H9 (cell line): ENCODE measurements at places on chromosomes 3 and 15.

- DNase-seq: no peak
Observed at GRCh38 chr3:109385442-109386318, 48.3 kb upstream of the DPPA4 start.

GRCh38 chr3:12948371-12948770 is 107.0 kb upstream of the RPL32 start:
- DNase-seq: no peak

- no peak for DNase-seq
Observed at GRCh38 chr3:71461114-71461513, 122.4 kb downstream of the FOXP1 start.

- DNase-seq: peak; percentile 95
Observed at GRCh38 chr15:68650901-68651709, 72.3 kb downstream of the CORO2B start.

DNA sequence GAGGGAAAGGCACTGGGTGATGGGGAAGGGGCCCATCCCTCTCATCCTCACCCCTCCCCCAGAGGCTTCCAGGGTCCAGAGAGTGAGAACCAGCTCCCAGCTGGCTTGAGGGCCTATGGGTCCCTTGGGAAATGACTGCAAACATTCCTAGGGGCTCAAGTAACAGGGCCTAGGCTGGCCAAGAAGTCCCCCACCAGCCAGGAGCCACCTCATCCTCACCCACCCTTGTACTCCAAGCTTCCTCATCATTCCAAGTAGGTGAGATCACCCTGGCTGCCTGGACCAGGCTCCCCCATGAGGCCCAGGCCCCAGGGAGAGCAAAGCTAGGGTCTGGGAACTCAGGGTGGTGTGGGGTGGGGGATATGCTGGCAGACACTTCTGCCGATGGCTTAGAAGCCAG is 14.8 kb downstream of the LOXL1 start:
- DNase-seq: no peak

DNA sequence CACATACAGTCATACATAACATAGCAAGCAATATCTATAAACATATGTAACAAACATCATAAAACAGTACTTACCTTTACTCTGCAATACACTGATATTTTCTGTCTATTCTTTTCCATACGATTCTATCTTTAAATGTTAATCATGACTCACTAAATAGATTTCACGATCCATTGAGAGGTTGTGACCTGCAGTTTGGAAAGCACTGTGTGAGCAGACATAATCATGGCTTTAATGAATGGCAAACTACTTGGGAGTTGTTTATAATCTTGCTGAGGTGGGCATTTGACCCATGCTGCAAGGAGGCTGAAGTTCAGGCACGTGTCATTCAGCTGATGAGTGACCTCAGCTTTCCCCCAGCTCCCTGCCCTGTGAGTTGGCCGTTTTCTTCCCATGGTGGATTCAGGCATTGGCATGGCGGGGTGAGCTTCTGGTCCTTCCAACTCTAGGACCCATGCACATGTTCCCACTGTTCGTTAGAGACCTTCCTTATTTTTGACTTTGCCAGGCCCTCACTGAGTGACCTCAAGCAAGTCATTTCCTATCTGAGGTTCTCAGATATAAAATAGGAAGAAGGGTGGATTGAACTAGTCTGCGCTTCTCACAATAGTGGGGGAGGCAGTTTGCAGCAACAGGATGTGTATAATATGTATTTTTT is 41.7 kb downstream of the PAQR5 start:
- DNase-seq: no peak

DNA sequence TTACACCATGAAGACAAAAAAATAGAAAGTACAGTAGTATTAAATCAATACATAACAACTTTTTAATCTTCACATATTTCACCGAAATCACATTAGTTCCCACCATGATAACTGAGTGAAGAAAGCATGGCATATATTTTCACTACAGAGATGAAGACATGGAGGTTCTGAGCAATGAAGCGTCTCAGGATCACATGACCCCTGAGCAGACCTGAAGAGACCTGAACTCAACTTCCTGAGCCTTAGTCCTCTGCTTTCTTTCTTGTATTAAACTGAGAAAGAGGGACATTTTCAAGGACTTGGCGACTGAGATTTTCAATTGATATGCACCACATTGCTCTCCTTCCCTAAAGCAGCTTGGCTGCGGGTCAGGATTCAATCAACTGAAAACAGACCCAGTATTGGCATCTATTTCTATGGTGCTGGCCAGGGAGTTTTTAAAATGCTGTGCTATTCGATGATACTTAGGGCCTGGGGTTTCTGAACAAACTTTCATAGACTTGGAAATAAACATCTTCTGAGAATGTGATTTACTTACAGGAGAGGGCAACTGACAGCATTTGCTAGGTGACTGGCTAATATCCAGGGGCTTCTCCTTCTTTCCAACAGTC is 165.1 kb downstream of the LSAMP start:
- no peak for DNase-seq

- DNase-seq: no peak
Observed at GRCh38 chr15:99359769-99360168, 108.5 kb downstream of the LRRC28 start.

GRCh38 chr15:91302588-91303439 is 202.8 kb downstream of the SV2B start:
- peak; percentile 60 for DNase-seq

DNA sequence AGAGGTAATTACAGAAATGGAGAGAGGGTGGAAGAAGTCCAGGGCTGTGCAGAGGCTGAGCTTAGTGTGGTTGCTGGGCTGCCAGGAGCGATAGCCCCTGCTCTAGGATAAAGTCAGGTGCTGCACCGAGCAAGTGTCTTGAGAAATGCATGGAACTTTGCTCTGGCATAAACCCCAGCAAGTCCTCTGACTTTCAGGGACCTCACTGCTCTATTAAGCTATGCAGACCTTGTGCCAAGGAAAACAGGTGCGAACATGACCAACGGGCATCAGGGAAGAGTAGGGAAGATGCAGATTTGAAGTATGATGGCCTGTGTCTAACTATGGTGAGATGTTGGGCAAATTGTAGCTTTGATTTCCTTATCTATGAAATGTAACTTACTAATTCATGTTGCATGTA is 416.8 kb downstream of the NR2F2 start:
- no peak for DNase-seq

DNA sequence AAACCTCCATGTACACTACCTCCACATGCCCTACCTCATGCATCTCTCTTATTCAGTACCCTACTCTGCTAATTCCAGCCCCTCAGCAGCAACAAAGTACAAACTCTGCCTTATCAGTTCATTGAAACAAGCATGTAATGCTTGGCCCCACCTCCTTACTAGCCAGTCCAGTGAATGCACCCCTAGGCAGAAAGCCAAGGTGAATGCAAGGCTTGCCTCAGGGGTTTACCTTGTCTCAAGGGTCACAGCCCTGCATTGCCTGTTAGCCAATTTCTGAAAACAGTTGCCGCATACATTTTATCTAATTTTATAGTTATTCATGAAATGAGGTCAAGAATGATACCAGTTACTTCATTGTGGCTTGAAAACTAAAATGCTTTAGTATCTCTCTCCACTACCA is 576.4 kb downstream of the FHIT start:
- DNase-seq: no peak

DNA sequence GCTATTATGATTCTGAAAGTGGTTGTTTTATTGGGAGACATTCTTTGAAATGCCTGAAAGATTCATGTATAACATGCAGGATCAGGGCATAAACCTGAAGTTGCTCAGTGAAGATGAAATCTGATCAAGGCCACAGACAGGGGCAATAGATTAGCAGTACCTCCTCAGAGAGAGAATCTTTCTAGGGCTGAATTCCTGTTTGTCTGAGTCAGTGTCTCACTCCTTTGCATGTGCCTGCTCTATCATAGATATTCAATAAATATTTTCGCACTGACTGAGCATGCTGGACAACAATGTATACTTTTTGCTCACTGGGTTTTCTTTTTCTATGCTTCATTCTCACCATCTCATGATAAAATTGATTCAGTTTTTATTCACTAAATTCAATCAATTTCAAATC is 49.8 kb upstream of the PFN2 start:
- DNase-seq: no peak

GRCh38 chr3:138600100-138600745 is 6.2 kb upstream of the CEP70 start:
- DNase-seq: no peak

GRCh38 chr3:181694805-181695660 is 16.7 kb upstream of the SOX2 start:
- DNase-seq: peak; percentile 70

- DNase-seq: no peak
Observed at GRCh38 chr15:27408428-27408827, 437.4 kb downstream of the GABRG3 start.

DNA sequence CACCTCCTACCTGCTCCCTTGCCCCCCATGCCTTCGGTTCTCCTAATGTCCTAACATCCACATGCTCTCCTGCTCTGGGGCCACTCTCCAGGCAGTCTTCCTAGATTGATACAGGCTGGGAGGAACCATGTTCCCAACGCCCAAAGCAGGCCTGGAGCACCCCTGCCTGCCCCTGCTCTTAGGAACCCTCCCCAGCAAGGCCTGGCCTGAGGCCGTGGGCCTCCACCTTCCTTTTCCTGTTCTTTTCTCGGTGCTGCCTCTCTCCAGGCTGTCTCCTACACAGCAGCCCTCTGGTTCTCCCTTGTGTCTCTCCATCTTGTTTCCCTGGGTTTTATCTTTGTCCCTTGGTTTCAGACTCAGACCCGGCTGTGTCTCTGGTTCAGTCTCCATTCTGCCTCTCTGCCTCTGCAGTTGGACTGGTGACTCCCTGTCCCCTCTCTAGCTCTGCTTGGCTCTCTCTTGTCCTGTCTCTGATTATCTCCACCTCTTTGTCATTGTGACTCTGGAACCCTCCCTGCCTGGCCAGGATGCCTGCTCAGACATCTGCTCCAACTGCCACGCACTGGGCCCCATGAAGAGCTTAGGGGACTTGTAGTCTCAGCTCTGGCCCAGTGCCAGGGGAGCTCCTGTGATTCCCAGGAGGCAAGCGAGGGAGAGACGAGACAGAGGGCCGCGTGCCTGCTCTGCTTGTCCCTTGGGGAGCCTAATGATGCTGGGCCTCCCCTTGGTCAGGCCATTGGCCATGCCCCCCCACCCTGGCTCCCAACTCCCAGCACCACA is 26.0 kb upstream of the RPL29 start:
- DNase-seq: no peak

DNA sequence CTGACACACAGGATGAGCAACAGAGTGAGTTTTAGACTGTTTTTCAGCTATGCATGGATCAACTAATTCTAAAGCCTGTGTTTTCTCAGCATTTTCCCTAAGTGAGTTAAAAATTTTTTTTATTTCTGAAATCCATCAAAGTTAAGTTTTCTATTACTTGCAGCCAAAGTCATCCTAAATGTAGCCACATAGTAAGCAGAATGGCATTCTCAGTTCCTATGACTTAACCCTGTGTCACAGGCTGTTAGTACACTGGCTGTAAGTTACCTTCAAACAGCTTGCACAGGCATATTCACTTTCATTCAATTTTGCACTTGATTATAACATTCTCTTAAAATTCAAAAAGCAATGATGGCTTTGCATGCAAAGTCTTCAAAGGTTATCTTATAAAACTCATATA is 368.2 kb downstream of the OCA2 start:
- no peak for DNase-seq

DNA sequence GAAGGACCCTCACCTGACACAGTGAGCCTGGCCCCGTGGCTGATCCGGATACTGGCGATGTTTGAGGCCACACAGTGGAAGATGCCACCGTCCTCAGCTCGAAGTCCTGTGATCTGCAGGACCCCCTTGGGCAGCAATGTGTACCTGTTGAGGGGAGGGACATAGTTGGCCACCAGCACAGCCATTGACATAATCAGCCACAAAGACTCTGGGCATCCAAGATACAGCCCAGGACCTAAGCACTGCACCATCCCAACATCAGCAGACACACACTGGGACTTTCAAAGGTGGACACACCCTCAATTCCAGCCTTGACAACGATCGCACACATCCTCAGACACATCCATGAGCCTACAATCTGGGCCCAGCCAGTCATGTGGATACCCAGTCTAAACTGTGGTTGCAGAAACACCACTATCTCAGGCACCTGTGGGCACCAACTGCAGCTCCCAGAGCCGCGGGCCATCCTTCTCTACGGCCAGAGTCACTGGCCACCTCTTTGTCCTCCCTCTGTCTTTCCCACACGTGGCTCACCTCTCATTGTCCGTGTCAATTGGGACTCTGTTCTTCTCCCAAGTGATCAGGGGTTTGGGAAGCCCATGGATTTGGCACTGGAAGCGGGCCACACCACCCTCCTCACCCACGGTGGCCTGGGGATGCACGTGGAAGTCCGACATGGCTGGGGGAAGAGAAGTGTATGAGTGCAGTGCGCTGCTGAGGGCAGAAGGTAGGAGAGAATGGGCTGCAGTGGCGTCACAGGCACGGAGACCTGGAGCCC is 31.0 kb downstream of the RNU5B-1 start:
- DNase-seq: no peak

DNA sequence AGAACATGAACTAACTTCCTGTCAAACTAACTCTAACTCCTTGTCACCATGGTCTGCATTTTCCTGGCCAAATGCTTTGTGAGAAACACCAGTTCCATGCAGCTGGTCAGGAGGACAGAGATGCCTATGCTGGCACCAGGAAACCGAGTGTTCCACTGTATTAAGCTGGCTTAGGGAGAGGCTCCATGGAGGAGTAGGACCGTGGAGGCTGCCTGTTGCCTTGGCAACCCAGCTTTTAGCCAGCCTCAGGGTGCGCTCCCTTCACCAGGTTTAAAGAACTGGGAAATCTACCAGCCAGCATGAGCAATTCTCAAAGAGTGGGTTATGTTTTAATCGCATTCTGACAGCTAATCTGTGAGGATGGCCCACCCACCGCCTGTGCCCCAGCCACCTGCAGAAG is 394.1 kb downstream of the OCA2 start:
- DNase-seq: no peak

DNA sequence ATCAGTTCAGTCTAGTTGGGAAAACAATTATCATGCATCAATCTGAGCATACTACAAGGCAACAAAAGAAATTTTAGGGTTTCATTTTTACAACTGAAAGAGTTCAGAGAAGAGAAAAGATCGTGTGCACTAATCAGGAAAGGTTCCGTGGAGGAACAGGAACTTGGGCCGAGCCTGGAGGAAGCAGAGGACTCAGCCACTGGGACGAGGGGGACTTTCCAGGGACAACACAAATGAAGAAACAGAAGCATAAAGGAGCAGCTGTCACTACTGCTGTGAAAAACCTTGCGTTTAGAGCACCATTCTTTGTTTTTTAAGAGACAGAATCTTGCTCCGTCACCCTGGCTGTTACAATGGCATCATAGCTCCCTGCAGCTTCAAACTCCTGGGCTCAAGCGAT is 60.5 kb downstream of the MYO1E start:
- DNase-seq: no peak

GRCh38 chr15:66825731-66826130 is 123.7 kb downstream of the SMAD6 start:
- DNase-seq: no peak

- DNase-seq: peak; percentile 25
Observed at GRCh38 chr3:97197830-97198229, 383.4 kb downstream of the EPHA6 start.

DNA sequence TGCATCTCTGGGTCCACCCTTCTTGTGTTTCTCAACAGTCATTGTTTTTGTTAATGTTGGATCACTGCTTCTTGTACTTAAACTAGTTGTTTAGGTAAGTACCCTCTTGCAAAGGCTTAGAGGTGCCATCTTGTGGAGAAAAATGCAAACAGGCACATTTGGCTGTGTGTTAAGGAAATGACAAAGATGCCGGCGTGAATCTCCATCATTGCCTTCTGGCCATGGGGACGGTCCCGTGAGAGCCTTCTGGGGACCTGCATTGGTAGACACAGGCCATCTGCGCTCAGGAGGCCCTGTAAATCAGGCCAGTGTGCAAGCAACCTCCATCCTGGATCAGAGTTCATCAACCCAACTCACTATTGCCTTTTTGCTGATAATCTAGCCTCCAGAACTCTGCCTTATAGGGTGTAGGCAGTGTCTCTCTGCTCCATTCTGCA is 158.6 kb upstream of the NR2E3 start:
- peak; percentile 69 for DNase-seq
